ENCODE measurements at places on chromosomes 6 and 20. TPM values are rescaled to one million over a fixed set of nuclear protein-coding genes. Genes with fewer than 3 reads are reported as not detected.

The SLC2A4RG gene
- 69.3 TPM for total RNA-seq

The CST2 gene
- not detected for total RNA-seq

The C6orf52 gene
- total RNA-seq, result not detected

The PRSS35 gene
- 3.0 TPM for total RNA-seq

The SLC44A4 gene
- not detected for total RNA-seq

The HTR1E gene
- not detected for total RNA-seq

The EDN1 gene
- total RNA-seq, result under 0.01 TPM

The SLC17A1 gene
- total RNA-seq, result not detected

The PNLDC1 gene
- 0.18 TPM for total RNA-seq

The UBD gene
- not detected for total RNA-seq

The NMBR gene
- not detected for total RNA-seq

The MLN gene
- total RNA-seq, result not detected

The ABT1 gene
- 11.2 TPM for total RNA-seq

The NCR2 gene
- not detected for total RNA-seq

The ATAT1 gene
- 4.3 TPM for total RNA-seq

The DEF6 gene
- 4.6 TPM for total RNA-seq

The FILIP1 gene
- total RNA-seq, result not detected

The SNPH gene
- 20.0 TPM for total RNA-seq

The CPXM1 gene
- total RNA-seq, result 6.4 TPM

The MYBL2 gene
- 38.9 TPM for total RNA-seq

The BNIP5 gene
- total RNA-seq, result not detected

The LPA gene
- total RNA-seq, result not detected

The PYGB gene
- total RNA-seq, result 240 TPM

The PCMTD2 gene
- 56.9 TPM for total RNA-seq

The RPN2 gene
- 391 TPM for total RNA-seq

The DYNLT2 gene
- 0.35 TPM for total RNA-seq

The PABPC1L gene
- 5.8 TPM for total RNA-seq

The VGLL2 gene
- not detected for total RNA-seq

The NKAPL gene
- total RNA-seq, result 0.29 TPM

The AVP gene
- not detected for total RNA-seq

The GLO1 gene
- 218 TPM for total RNA-seq

Measured in myometrial cell (primary cell).